ENCODE measurements at places on chromosomes 7 and 10. TPM values are rescaled to one million over a fixed set of nuclear protein-coding genes. Genes with fewer than 3 reads are reported as not detected.

The CUX1 gene
- 16.8 TPM for polyA plus RNA-seq

The TMEM139 gene
- polyA plus RNA-seq, result 25.1 TPM

DNA sequence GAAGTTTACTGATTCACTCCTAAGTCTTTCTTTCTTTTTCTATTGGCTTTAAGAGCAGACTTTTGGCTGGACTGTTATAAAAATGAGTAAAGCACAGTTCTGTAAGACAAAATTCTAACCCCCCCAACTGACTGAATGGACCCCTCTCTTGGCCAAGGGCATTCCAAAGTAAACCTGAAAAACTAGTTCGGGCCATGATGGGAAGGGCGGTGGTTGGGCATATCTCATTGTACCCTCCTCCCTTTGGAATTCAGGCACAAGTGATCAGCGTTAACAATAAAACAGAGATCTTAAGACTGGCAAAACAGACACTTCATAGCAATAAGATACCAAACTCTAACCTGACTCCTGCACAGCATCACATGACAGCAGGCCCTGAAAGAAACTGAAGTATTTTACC lies 6.1 kb upstream of the KIF20B start:
- DNase-seq, result no peak

DNA sequence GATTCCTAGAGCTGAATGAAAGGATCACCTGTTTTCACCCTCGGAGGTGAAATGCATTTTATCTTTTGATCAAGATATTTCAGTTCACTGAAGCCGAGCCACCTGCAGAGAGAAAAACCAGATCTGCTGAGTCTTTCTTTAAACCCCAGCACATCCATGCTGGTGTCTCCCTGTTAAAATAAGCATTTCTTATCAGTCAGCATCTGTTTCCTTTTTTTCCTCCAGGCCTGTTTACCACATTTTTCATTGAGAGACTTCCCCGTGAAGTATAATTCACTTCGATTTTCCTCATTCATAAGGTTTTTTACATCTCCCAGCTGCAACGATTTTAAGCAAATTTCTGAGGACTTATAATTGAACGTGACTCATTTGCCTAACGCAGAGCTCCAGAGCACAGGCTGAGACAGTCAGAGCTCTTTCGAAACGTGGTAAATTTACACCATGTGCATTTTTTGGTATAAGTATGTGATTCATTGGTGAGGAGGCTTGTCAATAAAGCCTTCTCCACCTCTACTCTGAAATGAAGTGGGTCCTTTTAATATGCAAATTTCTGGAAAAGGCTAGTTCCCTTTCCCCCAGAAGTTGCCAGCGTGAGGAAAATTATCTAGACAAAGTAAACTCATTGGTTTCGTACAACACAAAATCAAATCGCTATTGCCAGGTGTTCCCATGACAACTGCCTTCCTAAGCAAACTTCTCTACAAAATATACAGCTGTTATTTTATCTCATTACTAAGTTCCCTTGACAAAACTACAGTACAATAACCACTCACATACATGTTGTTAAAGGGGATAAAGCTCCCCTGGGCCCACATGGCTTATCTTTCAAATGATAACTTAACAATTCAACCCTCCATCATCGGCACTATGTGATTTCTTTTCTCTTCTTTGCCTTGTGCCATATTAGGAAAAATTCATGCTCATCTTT lies 374.8 kb upstream of the AKR1E2 start:
- DNase-seq, result no peak

DNA sequence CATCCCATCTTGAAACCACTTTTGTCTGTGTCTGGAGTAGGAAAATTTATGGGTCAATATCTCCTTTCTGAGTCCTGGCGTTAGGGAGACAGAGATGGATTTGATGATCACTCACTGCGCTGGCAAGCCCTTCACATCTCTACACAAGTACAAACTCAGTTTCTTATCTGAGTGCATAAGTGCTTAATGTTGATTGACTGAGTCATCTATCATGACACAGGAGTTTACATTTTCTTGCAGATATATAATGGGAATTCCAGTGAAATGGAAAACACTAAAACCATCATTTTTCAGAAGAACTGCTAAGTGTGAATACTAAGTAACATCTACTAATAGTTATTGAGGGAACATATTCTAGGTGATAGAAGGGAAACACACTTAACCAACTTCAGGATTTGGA lies 763.9 kb upstream of the COBL start:
- DNase-seq, result no peak

- DNase-seq, result no peak
These were observed 52.6 kb downstream of the BPGM start for GRCh38 chr7:134699021-134699818.

DNA sequence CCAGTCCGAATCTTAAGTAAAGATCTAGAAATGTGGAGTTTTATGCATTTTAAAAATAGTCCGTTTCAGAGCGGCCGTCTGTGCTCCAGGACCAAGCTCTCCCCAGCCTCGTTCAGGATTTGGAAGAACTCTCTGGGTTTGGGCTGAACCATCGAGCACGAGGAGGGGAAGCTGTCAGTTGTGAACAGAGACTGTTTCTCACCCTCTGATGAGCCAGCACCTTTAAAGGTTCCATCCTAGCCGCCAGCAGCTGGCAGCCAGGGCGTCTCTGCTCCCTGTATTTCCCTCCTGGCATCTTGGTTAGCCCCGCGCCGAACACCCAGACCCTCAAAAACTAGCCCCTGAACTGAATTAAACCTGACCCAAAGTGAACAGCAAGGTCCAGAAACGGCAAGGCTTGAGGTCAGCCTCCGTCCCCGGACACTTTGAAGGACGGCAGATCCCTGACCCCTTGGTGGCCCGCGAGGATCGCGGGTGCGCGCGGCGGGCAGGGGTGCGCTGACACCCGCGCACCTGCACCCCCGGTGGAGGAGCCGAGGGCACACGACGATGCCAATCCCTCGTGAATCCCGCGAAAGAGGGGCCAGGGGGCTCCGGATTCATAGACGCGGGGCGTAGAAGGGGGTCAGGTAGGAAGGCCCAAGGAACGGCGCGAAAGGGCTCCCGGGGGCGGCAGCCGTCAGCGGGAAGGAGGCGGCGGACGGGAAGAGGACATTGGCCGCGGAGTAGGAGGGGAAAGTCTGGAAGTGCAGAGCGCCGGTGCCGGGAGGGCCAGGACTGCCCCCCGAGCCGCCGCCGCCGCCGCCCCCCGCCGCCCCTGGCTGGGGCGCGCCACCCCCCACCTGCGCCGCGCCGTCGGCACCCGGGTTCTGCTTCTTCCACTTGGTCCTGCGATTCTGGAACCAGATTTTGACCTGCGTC lies 2.7 kb downstream of the NKX1-2 start:
- no peak for DNase-seq

GRCh38 chr10:48632166-48632565 lies 27.3 kb upstream of the ARHGAP22 start:
- DNase-seq, result no peak

- no peak for DNase-seq
These were observed 1.0 kb downstream of the CRTAC1 start for GRCh38 chr10:98029149-98030092.

Data from keratinocyte (primary cell).